Dermis microvascular lymphatic vessel endothelial cell (primary cell): ENCODE measurements at places on chromosomes 7 and 10. TPM values are rescaled to one million over a fixed set of nuclear protein-coding genes. Genes with fewer than 3 reads are reported as not detected.

DNA sequence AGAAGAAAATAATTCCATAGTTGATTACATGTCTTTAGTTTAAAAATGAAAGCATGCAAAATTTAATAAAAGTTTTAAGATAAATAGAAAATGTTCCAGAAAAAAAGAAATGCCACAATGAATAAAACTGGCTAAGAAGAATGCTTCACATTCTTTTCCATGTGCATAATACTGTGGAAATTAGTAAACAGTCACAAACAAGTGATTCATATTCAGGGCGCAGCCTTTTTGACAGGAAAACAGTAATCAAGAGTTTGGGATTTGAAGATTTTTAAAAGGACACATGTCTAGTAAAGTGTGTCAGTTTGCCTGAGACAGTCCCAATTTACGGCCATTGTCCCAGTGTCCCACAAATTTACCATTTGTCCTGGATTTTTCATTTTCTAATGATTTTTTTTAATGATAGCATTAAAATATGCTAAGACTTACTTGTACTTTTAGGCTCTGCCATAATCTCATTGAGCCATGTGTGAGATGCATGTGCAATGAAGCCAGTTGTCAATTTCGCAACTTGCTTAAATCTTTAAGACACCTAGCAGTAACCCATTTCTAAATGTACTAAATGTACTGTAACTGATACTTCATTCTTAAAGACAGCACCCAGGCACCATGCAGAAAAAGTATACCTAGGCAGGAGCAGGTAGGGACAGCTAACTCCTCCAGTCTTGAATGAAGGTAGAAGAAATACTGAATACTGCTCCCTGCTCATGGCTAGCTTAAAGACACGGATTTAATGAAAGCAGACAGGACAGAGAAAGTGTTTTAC lies 46.9 kb downstream of the ZNF438 start:
- peak; percentile 65 for DNase-seq

DNA sequence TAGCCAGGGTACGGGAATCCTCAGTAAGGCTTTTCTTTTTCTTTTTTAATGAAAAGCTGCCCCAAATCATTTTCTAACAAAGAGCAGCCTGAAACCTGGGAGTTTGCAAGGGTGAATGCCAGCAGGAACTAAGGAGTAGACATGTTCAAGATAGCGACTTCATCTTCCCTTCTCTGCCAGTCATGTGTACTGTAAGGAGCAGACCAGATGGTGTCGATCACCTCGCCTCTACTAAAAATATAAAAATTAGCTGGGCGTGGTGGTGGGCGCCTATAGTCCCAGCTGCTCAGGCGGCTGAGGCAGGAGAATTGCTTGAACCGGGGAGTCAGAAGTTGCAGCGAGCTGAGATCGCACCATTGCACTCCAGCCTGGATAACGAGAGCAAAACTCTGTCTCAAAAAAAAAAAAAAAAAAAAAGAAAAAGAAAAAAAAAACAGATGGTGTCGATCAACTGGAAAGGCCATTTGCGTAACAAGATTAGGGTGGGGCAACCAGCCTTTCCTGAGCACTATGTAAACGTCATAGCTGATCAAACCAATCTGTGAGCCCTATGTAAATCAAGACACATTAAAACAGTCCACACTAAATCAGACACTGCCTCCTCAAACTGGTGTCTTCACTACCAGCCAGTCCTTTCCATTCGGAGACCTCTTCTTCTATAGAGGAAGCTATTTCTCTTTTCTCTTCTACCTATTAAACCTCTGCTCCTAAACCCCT lies 33.8 kb downstream of the NOLC1 start:
- no peak for DNase-seq

GRCh38 chr7:44400033-44400511 lies 74.7 kb upstream of the CAMK2B start:
- DNase-seq = no peak

FAM13C gene
- 2.3 and 3.3 TPM in 2 replicates for total RNA-seq

DNA sequence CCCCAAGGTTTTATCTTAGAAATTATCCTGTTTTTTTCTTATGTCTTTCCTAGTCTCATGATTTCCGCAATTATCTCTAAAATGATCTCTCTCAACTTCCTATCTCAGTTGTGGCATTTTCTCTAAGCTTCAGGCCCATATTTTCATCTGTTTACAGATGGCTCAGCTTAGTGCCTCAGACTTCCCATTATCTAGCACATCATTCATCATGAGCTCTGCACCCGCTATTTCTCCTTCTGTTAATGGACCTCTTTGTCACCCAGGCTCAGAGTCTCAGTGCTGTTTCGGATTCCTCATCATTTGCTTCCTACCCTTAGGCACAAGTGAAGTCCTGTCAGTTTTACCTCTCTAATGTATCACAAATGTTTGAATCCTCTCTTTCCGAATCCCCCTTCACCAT lies 84.1 kb downstream of the BMPR1A start:
- DNase-seq = no peak
